ENCODE measurements at places on chromosomes 6 and 20.

- DNase-seq = no peak
Measured at GRCh38 chr6:154491567-154492470, 18.7 kb downstream of the CNKSR3 start.

DNA sequence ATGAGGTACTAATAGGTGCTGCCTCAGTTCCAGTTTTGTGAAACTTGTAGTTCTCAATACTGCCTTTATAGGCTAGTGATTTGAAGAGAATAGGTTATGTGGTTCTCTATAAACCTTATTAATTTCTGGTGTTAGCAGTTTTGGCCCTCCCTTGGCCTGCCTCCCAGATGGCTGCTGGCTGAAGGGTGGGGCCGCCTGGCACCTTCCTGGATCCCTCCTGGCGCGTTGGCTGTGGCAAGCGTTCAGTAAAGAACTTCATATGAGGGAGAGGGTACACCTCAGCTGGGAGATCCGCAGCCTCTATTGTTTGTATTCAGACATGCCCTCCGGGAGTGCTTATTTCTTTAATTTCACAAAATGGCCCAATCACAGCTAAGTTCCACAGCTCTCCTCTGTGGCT, 51.9 kb downstream of the FAM120B start:
- no peak for DNase-seq

DNA sequence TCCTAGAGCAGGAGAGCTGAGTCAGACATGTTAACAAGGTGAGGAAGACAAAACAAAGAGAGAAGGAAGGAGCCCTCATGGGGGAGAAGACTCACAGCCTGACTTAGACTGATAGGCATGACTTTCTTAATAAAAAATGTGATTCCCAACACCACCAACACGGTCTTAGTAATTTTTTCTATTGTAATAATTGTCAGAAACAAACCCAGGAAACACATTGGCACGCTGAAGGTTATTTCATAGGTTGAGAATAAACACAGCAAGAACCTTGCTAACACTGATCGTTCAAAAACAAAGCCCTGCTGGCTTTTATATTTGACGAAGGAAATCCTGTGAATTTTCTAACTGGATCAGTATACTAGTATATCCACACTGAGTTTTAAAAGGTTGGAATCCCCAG, 286.8 kb downstream of the HACE1 start:
- DNase-seq = no peak

DNA sequence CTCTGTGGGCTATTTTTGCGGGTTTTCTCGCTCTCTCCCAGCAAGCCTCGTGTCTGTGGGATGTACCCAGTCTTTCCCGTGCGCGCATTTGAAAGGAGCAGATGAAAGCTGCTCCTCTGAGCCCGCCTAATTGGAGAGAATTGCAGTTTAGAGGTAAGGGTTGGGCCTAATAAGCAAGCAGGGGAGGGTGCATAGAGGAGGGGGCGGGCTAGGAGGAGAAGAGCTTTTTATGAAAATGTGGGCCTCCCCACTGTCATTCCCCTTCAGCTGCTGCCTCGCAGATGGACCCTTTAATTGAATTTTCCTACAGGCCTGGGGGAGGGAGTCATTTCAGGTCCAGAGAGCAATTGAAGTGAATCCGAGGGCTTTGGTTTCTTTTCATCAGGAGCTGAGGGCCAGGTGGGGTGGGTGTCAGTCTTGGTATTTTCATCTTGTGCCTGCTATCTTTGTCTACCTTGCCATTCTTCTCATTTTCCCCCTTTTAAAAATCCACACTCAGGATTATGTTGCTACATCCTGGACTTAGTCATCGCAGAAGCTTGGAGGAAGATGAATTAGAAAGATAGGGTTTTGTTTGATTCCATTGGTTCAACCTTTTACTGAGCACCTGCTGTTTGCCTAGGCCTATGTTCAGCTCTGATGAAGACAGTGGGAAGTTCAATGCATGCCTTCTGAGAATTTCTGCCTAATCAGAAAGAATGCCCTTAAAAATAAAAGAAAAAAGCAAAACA, 423.4 kb downstream of the CD83 start:
- DNase-seq = no peak

GRCh38 chr20:9348747-9349146, 165.6 kb upstream of the LAMP5 start:
- no peak for DNase-seq

DNA sequence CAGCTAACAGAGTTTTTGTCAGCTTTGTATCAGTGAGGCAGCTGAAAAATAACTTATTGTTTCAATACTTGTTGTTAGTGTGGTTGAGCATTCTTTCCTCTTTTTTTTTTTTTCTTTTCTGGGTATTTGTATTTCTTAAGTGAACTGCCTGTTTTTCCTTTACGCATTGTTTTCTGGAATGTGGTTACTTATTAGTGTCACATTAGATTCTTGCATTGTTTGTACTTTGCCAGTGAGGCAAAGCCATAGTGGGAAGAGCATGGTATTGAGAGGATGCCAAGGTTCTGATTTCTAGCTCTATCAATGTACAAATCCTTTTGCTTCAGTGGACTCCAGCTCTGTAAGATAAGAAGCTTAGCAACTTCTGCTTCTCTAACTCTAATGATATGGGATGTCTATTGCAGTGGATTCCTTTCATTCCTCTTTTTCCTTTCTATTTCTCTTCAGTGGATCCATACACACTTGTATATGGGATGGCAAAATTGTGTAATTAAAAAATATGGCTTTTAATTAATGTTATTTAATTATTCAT, 3.9 kb downstream of the CDKAL1 start:
- DNase-seq = no peak

GRCh38 chr20:39877788-39878187, 811.2 kb downstream of the MAFB start:
- no peak for DNase-seq

DNA sequence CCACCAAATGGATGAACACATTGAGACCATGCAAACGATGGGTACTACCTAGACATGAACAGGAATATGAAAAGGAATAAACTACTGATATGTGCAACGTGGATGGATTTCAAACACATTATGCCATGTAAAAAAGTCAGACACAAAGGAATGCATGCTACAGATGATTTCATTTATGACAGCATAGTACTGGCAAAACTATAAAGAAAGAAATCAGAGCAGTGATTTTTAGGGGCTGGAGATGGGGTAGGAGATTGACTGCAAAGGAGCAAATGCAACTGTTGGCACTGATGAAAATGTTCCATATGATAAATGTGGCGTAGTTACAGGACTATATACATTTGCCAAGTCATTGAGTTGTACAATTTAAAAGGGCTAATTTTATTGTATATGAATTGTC, 13.4 kb upstream of the COL12A1 start:
- no peak for DNase-seq

- no peak for DNase-seq
Measured at GRCh38 chr6:157879034-157879872, 56.2 kb downstream of the SNX9 start.

GRCh38 chr20:7274870-7275269, 507.4 kb downstream of the BMP2 start:
- DNase-seq = no peak

DNA sequence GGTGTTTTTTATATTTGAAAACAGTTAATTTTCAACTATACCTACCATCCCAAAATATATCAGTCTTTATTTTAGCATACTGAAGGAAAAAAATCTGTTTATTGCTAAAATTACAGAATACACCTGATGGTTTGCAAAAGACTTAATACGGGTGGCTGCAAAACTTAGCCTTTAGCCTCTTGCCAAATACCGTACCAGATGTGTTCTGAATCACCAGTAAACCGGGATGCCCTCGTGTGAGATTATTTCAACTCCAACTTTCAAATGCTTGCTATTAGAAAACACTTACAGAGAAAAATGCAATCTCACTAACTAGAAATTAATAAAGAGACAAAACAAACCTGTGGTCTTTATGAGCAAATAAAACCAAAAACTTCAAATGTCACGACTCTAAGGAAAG, 36.0 kb downstream of the REV3L start:
- no peak for DNase-seq

DNA sequence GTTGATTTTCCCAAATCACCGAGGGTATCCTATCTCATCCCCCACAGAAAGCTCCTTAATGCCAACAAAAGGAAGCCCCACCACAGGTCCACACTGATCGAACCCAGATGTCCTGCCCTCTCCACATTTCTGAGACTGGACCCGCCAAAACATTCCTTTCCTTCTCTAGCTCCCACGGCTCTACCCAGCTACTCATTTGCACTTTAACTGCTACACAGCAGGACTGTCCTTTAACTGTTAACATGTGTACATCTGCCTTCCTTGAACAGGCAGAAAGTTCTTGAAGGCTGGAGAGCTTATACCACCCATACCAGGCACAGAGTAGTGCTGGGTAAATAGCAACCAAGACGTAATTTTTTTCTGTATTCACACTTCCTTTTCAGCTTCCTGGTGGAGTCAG, 68.6 kb downstream of the TRMT6 start:
- no peak for DNase-seq

GRCh38 chr20:35446356-35447078, 8.5 kb upstream of the GDF5 start:
- DNase-seq = no peak

- no peak for DNase-seq
Measured at GRCh38 chr6:158011478-158011920, 29.8 kb downstream of the SYNJ2 start.

DNA sequence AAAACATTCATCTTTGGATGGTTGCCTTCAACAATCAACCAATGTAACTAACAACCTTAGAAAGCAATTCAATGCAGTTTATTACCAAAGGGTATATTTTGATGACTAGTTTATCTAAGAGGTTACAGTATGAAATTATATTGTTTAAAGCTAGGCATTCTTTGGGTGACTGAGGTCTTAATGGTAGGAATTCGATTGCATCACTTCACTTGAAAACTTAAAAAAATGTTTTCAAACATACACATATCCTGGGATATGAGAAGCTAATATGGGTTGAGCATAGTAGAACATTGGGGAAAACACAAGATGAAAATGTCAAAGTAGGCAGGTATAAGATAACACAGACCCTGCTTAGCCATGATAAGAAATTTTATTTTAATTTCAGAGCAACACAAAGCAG, 144.6 kb upstream of the BMP5 start:
- no peak for DNase-seq

DNA sequence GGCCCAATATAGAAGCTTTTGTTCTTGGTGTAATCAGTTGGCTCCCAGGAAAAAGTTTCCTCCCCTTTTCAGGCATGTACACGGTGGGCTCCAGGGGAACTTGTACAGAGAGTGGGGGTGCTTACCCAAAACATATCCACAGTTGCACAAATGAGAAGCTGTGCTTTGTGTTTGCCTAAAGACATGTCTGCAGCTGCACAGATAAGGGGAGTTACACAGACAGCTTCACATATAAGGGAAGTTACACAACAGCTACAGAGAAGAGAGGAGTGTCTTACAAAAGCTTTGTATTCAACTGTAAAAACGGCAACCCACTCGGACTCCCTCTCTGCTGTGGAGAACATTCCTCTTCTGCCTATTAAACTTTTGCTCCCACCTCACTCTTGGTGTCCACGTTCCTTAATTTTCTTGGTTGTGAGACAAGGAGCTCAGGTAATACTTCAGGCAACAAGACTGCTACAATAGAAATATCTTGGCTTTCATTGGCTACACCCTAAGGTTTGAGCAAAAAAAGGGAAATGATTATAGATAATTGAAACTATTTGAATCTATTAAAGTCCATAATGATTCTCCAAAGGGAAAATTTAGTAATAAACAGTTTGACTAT, 7.4 kb upstream of the PNRC1 start:
- no peak for DNase-seq

- no peak for DNase-seq
Measured at GRCh38 chr6:151254451-151255081, 14.8 kb downstream of the AKAP12 start.

DNA sequence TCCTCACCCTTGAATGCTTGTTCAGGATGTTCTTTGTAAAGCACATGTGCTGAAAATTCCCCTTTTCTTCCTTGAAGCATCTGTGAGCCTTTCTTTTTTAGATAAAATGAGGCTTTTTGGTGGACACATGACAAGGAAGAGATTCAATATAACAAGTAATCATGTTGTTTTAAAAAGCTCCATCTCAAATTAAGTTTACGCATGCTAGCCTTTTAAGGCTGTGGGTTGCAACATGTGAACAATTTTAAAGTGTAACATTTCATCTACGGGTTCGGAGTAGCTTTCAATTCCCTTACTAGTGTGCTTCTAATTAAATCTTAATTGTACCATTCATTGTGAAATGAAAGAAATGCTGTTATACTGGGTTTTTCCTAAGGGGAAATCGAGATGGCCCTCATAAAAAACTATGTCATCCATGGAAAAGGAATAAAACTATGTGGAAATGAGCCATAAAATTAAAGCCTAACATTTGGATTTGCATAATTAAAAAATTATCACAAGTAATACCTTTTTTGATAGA, 19.3 kb upstream of the OSTM1 start:
- no peak for DNase-seq

GRCh38 chr6:90689172-90689571, 102.3 kb upstream of the MAP3K7 start:
- no peak for DNase-seq

DNA sequence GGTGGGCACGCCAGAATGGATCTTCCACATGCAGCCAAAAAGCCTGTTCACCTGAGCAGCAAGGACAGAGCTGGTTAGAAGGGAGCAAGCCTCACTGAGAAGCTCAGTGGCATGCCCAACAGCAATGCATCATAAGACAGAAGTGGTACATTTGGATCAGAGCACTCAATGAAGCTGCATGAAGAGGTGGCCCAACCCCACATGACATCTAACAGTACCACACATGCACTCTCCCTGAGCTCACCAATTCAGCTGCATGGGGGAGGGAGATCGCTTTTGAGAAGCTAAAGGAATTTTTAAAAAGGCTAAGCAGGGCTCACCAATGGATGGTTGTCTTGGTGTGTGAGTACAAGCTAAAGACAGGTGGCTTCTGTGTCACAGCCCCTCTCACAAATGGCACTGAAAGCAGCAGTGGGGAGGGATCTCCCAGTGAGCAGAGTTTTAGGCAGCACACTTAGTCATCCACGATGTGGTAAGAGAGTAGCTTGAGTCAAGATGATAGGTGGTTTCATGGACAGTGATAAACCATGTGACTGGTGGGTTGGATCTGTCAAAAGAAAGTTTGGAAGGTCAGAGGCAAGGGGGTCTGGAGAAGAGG, 166.6 kb upstream of the TAB2 start:
- DNase-seq = no peak

GRCh38 chr6:82571455-82571854, 207.8 kb downstream of the TPBG start:
- no peak for DNase-seq

DNA sequence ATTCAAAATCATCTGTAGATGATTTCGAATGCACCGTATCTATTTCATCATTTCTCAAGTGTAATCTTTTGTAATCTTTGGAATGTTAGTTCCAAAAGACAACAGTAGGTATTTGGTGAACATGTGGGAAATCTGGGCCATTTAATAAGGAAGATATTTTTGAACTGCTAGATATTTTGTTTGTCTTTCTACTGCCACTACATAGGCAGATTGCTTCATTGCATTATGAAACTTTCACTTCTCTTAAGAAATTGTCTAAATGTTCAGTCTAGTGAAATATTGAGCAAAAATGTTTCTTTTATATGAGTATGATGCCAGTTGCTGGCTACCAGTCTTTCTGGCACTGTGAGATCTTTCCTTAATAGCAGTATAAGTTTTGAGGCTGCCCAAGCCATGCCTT, 527.8 kb upstream of the RNF217 start:
- no peak for DNase-seq
